ENCODE measurements at places on chromosomes 5 and 9.

DNA sequence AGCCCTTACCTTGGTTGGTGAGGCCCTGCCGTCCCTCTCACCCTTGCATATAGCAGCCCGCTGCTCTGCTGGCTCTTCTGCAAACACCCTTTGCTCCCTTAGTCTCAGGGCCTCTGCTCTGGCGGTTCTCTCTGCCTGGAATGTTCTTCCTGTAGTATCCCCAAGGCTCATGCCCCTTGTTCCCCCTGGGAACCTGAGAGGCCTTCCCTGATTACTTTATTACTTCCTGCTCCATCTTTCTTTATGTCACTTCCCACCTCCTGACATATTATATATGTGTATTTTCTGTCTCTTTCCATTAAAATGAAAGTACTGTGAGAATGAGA lies 73.9 kb upstream of the SPRY4 start:
- no peak for DNase-seq

DNA sequence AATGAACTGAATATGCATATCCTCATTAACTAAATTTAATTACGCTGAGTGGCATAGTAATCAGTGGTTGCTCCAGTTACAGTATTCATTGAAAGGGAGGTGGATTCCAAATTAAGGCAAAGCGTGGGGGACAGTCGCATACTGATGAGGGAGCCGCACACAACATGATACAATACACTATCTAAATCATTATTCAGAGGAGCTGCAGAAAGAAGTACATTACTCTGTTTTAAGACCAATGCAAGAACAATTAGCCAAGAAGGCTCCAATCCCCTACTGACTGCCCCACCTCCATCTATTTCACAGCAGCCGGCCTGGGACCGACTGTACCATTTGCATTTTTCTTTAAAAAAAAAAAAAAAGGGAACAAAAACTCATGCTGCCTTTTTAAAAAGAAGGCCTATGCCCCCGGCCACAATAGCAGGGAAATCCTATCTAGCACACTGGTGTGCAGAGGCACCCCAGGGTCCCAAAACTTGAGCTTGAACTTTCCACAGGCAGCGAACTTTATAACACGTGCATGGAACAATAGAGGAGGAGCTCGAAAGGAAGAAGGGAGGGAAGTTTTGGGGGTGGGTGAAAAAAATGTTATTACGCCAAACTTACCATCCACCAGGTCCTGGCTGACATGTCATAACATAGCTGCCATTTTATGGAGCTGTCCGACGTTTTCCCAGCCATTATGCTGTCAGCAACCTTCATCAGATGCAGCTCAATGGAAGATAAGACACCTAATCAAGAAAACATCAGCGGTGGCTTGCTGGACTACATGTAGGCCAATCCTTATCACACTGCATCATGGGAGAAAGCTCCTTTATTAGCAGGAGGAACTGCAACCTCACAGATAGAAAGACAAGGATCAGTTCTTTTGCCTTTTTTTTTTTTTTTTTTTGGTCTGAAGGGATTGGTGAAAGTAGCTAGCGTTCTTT lies 161.6 kb downstream of the ZDHHC21 start:
- no peak for DNase-seq

- no peak for DNase-seq
Observed at GRCh38 chr9:34599546-34599945, 10.0 kb upstream of the CNTFR start.

- no peak for DNase-seq
Observed at GRCh38 chr9:134515026-134515821, 126.4 kb upstream of the COL5A1 start.

GRCh38 chr5:11023945-11024344 lies 262.9 kb upstream of the DAP start:
- DNase-seq = no peak

DNA sequence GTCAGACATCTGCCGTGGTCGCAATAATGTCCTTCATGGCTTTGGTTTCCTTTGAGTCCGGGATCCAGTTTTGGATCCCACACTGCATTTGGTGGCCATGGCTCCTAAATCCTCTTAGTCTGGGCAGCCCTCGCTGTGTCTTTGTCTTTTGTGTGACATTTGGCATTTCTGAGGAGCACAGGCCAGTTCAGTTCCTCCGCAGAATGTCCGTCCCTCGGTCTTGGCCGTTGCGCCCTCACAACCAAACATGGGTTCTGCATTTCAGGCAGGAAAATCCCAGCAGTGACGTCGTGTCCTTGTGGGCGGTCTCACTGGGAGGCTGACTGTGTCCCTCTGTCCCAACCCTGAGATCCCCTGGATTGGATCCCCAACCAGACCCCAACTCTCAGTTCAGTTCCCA lies 172.9 kb upstream of the PPP1R26 start:
- DNase-seq = no peak

DNA sequence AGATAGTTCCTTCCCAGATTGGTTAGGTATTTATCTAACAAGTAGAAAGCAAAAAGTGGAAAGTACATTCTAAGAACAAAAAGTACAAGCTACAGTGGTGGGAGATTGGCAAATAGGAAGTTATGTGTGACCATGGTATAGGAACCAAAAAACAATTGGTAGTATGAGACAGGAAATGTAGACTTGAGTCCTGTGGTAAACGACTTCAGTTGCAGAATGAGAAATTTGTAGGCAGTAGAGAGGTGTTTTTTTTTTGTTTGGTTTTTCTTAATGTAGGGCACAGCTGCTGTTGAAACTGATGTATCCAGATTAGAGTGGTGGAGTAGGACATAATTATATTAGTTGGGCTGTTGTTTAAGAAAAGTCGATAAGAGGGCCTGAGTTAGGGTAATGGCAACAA lies 72.0 kb downstream of the CCNH start:
- DNase-seq = no peak
